ENCODE measurements at places on chromosomes 11 and 22. TPM values are rescaled to one million over a fixed set of nuclear protein-coding genes. Genes with fewer than 3 reads are reported as not detected.

Gene FIBIN
- 9.6 TPM for polyA plus RNA-seq

Gene KMT2A
- 11.4 TPM for polyA plus RNA-seq

Gene PATE2
- 0.02 TPM for polyA plus RNA-seq

Gene ANO1
- polyA plus RNA-seq = 1.5 TPM

Gene CHRDL2
- 0.30 TPM for polyA plus RNA-seq

Gene RIBC2
- 0.66 TPM for polyA plus RNA-seq

Gene CDKN1C
- 23.8 TPM for polyA plus RNA-seq

Gene APOA4
- polyA plus RNA-seq = 3.2 TPM

Gene OR5J2
- polyA plus RNA-seq = 0.02 TPM

Gene ANO9
- 114 TPM for polyA plus RNA-seq

Gene WNT11
- polyA plus RNA-seq = 1.1 TPM

Gene SMC1B
- polyA plus RNA-seq = 0.11 TPM

Gene LRRC4C
- polyA plus RNA-seq = 0.30 TPM

Gene NEFH
- 0.62 TPM for polyA plus RNA-seq

Gene NCAM1
- polyA plus RNA-seq = 0.68 TPM

Gene OR52N4
- polyA plus RNA-seq = 0.73 TPM

Gene ACRV1
- 0.09 TPM for polyA plus RNA-seq

Gene SLC37A2
- polyA plus RNA-seq = 3.0 TPM

Gene FAM227A
- 0.73 TPM for polyA plus RNA-seq

Gene SCN4B
- 1.3 TPM for polyA plus RNA-seq

Gene OR4C46
- not detected for polyA plus RNA-seq

Gene ZNF280B
- 0.55 TPM for polyA plus RNA-seq
